ENCODE measurements at places on chromosomes 16 and 17. TPM values are rescaled to one million over a fixed set of nuclear protein-coding genes. Genes with fewer than 3 reads are reported as not detected.

The KLHL10 gene
- total RNA-seq = 0.25 TPM

The PDPK1 gene
- 30.2 TPM for total RNA-seq

The CACNA1H gene
- 0.36 TPM for total RNA-seq

The RCVRN gene
- 0.28 TPM for total RNA-seq

The IRF8 gene
- total RNA-seq = 3.0 TPM

The SPATA32 gene
- total RNA-seq = 0.23 TPM

GRCh38 chr17:4724650-4725049 is 6.6 kb upstream of the MED11 start:
- no peak for ATAC-seq

GRCh38 chr16:23013484-23013883 is 135.8 kb downstream of the USP31 start:
- no peak for ATAC-seq

DNA sequence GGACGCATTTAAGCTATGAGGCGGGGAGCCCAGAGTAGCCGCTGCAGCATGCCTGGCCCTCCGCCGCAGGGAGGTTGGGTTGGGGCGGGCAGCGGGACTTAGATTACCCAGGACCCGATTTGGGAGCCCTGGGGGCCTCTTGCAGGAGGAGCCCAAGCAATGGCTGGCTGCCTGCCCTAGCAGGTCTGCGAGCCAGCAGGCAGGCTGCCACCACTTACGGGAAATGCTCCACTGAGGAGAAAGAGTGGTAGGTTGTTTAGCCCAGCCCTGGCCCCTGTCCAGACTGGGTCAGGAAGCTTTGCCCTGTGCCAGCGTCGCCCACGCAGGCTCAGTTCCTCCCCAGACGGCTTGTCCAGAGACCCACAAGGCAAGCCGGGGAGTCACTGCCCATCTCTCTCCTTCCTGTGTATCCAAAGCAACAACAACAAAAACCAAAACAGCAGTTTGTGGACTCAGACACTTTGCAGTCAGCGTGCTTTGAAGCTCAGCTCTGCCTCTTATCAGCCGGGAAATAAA is 10.3 kb upstream of the TVP23A start:
- ATAC-seq = peak; percentile 33

DNA sequence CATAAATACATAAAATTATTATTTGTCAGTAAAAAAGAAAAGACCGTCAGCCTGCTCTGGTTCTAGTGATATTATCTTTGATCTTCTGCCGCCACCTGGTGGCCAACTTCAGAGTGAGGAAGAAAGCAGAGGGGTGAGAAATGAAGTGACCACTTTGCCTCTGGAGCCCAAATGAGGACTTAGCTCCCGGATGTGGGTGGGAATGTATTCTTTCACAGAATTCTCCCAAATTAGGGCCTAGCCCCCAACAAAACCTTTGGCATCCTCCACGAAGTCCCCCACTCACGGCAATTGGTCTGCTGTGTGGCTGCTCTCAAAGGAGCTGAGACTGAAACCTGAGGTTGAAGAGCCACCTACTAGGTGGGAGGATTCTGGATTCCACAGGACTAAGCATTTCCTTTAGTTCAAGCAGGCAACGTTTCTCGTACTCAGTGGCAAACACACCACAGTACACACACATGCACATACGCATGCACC is 4.9 kb upstream of the ZNF267 start:
- peak; percentile 69 for ATAC-seq

- peak; percentile 22 for ATAC-seq
Observed at GRCh38 chr16:20866145-20866772, 33.9 kb downstream of the DCUN1D3 start.

- no peak for ATAC-seq
Observed at GRCh38 chr17:64382061-64382583, 8.5 kb downstream of the PECAM1 start.

DNA sequence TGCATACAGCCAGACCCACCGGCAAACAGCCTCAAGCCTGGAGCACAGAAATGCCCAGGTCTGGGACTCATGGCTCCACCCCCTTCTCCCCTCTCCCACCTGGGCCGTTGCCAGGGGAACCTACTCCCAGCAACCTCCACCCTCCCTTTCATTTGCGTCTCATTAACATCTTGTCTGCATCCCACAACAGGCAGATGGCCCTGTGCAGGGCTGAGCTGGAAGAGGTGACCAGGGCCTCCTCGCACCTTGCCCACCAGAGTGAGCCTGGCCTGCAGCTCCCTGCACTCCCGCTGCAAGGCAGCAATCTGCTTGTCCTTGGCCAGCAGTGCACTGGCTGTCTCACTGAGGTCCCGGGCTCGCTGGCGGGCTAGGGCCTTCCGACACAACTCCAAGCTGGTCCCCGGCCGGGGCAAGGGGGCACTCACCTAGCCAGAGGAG is 3.3 kb downstream of the TSPOAP1 start:
- peak; percentile 6 for ATAC-seq

DNA sequence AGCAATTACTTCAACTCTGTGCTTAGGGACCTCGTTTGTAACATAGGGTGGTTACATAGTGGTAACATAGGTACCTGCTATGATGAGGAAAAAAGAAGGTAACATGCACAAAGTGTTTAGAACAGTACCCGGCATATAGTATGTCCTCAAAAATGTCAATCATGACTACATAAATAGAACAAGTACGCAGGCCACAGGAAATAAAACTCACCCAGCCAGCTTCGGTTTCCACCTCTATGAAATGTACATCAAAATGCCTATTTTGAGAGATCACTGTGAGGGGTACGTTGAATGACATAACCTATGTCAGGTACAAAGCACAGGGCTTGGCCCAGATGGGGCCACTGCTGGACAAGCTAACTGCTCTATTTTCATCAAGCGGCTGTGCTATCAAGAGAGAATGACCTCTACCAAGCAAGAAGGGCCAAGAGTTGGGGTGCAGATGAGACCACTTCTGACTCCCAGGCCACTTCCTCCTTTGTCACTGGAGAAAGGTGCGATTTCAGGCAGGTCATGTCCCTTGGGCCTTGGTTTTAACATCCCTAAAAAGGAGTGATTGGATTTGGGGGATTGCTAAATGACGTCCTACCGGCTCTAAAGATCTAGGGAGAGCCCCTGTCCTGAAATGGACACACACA is 45.4 kb downstream of the WSB1 start:
- no peak for ATAC-seq

DNA sequence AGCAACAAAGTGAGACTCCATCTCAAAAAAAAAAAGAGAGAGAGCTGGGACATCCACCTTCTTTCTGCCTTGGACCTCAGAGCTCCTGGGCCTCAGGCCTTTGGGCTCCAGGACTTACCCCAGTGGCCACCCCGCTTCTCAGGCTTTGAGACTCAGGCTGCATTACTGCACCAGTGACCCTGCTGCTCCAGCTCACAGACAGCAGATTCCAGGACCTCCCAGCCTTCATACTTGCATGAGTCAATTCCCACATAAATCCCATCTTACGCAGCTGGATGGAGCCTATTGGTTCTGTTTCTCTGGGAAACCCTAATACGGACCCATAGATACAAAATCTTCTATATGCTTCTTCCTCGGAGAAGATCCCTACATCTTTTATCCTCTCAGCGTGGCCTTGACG is 2.1 kb upstream of the CEP295NL start:
- no peak for ATAC-seq

DNA sequence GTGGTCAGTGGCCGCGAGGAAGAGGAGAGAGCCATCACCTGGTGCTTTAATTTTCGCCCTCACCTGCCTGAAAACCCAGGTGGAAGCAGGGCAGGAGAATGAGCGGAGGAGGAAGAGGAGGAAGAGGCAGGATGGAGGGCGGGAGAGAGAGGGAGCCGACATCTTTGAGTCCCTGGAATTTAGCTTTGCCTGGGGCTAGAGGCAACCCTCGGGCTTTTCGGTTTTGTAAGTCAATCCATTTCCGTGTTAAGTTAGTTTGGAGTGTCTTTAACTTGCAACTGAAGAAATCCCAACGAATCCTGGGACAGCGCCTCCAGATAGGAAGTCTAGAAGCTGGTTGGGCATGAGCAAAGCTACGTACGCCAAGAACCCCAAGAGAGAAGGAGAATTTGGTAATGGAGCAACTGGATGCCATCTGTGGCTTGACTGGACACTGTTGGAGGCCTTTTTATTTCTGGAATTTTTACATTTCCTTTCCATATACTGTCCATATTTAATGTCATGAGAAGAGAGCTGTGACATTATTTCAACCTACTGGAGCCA is 36.9 kb upstream of the ATP2A3 start:
- ATAC-seq = no peak

DNA sequence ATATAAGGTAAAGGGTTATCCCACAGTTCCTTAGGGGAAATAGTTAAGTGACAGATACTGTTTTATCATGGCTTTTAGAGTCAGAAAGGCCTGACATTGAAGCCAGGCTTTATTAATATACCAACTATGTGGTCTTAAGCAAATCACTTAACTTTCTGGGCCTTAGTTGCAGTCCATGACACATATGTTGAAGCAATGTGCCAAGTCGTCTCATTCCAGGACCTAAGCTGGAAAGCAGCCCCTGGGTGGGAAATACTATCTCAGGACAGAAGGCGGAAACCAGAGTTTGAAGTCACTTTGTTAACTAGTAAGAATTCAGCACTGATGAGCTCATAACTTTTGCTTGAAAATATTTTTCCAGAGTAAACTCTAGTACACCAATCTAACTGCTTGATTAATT is 80.0 kb downstream of the USP32 start:
- ATAC-seq = no peak

DNA sequence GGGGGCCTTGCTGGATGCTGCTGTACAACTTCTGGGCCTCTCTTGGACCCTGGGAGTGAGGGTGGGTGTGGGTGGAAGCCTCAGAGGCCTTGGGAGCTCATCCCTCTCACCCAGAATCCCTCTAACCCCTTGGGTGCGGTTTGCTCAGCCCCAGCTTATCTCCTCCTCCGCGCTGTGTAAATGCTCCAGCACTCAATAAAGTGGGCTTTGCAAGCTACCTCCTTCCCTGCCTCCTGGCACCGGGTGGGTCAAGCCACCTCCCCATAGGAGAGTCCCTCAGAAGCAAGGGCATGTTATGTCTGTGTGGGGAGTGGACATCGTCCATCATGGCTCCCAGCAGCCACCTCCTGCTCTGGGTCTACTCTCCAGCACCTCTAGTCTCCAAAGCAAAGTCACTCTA is 28.4 kb downstream of the CDIP1 start:
- ATAC-seq = no peak

DNA sequence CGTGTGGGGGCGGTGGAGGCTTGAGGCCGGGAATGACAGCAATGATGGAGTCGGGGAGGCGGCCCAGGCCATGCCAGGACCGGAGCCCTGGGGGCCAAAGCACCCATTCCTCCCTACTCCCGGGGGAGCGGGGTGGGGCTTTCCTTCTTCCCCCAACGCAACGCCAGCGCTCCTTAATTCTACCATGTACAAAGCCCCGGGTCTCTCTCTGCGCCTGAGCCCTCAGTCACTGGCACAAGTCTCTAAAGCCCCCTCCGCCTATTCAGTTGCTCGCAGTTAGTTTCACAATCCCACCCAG is 245 bp upstream of the RNF227 start:
- ATAC-seq = no peak

DNA sequence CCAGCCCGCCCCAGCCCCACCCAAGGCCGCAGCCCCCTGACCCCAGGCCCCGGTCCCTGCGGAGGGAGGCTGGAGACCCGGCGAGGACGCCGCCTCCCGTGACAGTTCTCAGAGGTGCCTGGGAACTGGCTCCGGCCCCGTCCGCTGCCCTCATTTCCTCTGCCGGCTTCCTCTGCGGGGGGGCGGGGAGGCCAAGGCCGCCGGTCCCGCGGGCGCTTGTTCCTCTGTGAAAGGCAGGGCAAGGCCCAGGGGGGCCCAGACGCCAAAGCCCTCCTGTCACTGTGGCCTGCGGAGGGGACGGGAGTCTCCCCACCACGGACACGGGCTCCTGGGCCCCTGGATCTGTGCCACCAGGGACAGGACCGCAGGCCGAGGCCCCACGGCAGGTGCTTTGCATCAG is 5.0 kb upstream of the PVALEF start:
- no peak for ATAC-seq

DNA sequence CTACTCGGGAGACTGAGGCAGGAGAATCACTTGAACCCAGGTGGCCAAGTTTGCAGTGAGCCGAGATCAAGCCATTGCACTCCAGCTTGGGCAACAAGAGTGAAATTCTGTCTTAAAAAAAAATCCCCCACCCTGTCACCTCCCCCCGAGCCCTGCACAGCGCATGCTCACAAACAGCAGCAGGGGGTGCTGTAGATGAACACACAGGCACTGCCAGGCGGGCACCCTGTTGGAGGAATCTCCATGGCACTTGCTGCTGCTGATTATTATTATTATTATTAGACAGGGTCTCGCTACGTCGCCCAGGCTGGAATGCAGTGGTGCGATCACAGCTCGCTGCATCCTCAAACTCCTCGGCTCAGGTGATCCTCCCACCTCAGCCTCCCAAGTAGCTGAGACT is 24.6 kb downstream of the FZD2 start:
- ATAC-seq = no peak

DNA sequence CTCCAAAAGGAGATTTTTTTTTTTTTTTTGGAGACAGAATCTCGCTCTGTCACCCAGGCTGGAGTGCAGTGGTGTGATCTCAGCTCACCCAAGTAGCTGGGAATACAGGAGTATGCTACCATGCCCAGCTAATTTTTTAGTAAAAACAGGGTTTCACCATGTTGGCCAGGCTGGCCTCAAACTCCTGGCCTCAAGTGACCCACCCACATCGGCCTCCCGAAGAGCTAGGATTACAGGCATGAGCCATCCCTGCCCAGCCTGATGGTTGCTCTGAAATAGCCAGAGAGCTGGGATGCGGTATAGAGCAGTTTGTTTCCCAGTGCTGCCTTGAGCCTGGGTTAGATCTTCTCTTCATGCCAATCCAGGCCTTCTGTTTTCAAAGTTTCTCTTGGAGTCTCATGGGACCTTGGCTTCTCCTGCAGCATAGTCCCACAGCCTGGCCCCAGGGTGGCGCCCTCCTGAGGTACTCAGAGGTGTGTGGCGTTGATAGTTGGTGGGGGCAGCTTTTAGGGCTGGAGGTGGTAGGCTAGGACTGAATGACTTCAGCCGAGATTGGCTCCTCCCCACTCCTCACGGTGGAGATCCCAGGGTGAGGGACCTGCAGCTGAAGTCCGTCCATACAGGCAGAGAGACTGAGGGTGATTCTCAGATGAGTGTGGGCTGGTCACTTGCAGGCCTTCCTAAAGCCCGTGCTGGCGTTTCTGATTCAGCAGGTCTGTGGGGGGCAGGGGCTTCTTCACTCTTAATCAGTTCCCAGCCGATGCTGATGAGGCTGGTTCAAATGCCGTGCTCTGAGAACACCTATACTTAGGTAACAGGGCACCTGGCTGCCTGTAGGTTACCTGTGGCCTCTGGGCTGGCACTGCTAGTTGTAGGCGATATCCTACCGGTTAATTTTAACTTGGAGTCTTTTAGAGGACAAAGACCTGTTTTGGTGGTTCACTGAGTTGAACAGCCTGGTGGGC is 52.0 kb downstream of the TNFRSF13B start:
- ATAC-seq = no peak

- ATAC-seq = no peak
Observed at GRCh38 chr16:87802670-87803069, 36.9 kb upstream of the KLHDC4 start.

- no peak for ATAC-seq
Observed at GRCh38 chr17:41555105-41555887, 16.6 kb downstream of the KRT9 start.

GRCh38 chr16:53947642-53948041 is 243.7 kb downstream of the FTO start:
- no peak for ATAC-seq
